ENCODE measurements at places on chromosomes 7 and 10. TPM values are rescaled to one million over a fixed set of nuclear protein-coding genes. Genes with fewer than 3 reads are reported as not detected.

DNA sequence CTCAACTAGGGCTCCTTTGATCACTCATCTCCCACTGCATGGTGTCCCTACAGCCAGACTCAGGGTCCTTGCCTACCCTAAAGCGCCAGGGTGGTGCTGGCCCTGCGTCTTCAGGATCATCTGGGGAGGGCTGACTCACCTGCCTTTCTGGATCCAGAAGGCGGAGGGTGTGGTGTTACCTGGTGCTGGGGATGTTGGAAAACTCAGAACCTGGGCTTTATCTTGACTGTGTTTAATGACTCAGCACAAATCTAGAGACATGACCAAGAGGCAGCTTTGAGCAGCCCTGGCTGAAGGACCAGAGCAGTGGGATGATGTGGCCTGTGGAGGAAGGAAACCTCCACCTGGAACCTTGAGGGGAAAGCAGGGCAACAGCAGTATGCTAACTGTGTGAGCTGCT, 96.5 kb downstream of the GRK5 start:
- H3K4me3 ChIP-seq, result no peak overlapping the region
- no peaks in the 10 kb centered on the region for H3K27me3 ChIP-seq
- no peak for DNase-seq

- no peak for DNase-seq
- peaks cover 70% of the 10 kb centered on the region for H3K27me3 ChIP-seq
- H3K4me3 ChIP-seq, result peak overlapping the region; percentile 72
- H3K4me1 ChIP-seq, result peaks cover 11% of the 10 kb centered on the region
Observed at GRCh38 chr7:42238709-42239366, 1.8 kb upstream of the GLI3 start.

- peaks cover 49% of the 10 kb centered on the region for H3K4me1 ChIP-seq
- H3K36me3 ChIP-seq, result peaks cover 19% of the 10 kb centered on the region
- DNase-seq, result peak; percentile 92
- no peaks in the 10 kb centered on the region for H3K27me3 ChIP-seq
Observed at GRCh38 chr10:69318106-69318866, 40.0 kb downstream of the HK1 start.

DNA sequence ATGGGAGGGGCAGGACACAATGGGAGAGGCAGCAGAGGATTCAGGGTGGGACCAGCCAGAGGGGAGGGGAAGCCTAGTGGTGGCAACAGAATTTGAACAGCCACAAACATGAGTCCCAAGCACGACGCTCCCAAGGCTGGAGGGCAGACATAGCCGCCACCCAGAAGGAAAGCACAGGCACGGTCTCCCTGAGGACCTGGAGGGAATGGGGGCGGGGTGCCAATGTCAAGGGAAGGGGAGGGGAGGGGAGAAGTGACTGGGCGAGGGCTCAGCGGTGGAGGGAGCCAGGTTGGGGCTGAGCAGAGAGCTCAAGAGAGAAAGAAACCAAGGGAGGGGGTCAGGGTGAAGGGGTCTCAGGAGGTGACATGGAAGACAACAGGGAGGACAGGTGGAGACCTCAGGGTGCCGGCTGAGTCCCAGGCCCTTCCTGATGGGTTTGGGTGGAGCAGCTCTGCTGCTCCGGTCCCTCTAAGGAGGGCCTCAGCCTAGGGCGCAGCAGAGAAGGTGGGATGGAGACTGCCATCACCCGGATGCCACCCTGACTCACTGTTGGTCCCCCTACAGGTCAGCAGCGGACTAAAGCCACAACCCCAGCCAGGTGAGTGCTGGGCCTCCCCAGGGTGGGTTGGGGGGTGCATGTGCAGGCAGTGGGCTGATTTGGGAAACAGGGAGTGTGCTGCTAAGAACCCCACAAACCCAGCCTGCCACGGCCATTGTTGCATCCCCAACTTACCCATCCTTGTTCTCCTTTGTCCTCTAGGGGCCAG, 24.2 kb downstream of the PILRA start:
- no peak overlapping the region for H3K4me3 ChIP-seq
- H3K27me3 ChIP-seq, result peaks cover 24% of the 10 kb centered on the region
- H3K4me1 ChIP-seq, result peaks cover 27% of the 10 kb centered on the region
- H3K36me3 ChIP-seq, result no peaks in the 10 kb centered on the region
- H3K27ac ChIP-seq, result peak overlapping the region; percentile 92

- H3K27ac ChIP-seq, result no peak overlapping the region
- peaks cover 10% of the 10 kb centered on the region for H3K36me3 ChIP-seq
- peaks cover 28% of the 10 kb centered on the region for H3K4me1 ChIP-seq
- no peak for DNase-seq
- H3K27me3 ChIP-seq, result no peaks in the 10 kb centered on the region
Observed at GRCh38 chr7:17168416-17168815, 130.0 kb upstream of the AHR start.

GRCh38 chr10:110643653-110644597, at the start of gene RBM20:
Gene RBM20, plus strand, starts transcription at chr10:110644336. Its CDS starts 119 bp downstream, at chr10:110644455.
- peaks cover 30% of the 10 kb centered on the region for H3K4me1 ChIP-seq
- H3K27ac ChIP-seq, result no peak within 1 kb of the TSS
- peak within 1 kb of the TSS; percentile 70 for H3K4me3 ChIP-seq
- H3K36me3 ChIP-seq, result no peaks in the 10 kb centered on the region

ADCYAP1R1 gene
- total RNA-seq, result not detected

Measured in activated CD4-positive, alpha-beta T cell treated with anti-CD3 and anti-CD28 coated beads, Interleukin-2, amount 10 ng/mL, durations not matched to agents 7 days and 5 days (primary cell).